Forelimb muscle (tissue), 1 donor: ENCODE measurements at places on chromosomes 1 and 21. TPM values are rescaled to one million over a fixed set of nuclear protein-coding genes. Genes with fewer than 3 reads are reported as not detected.

Gene PCP4L1
- polyA plus RNA-seq: 0.38 TPM

Gene BCL2L15
- polyA plus RNA-seq: 0.59 TPM

Gene NBPF4
- not detected for polyA plus RNA-seq

Gene PEX14
- 13.9 TPM for polyA plus RNA-seq

DNA sequence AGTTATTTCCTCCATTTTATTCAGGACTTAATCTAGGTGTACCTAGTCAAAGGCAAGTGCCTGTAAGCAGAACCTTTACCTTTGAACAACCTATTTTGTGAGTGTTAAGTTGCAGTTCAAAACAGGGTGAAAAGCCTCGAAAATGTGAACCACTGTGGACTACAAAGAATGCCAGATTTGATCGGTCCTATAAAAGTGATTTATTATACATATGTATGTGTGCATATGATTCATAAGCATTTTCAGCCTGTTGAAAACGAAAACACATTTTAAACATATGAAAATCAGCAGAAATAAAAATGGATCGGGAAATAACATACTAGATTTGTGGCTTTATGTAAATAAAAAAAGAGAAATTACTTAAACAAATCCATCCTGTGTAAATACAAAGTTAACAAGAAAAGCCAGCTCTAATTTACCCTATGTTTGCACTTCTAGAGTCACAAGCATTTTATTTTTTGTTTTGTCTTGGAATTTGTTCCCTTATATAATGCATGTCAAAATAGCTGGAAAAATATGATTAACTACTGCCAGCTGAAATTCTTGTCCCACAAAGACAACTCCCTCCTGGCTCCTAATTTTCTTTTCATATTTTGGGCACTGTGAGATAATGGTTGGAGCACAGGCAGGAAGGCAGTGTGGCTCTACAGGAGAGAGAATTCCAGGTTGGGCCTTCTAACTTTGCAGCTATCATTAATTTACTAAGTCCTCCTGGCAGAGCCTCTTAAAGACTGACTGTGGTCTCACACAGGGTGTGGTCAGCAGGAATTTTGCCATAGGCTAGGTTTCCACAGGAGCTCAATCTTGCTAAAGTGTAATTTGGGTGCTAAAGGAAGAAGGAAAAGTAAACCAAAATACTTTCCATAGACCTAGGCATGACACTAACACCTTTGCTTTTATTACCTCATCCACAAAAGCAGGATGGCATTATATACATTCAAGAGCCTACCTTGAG is 70.2 kb upstream of the CDC42BPA start:
- DNase-seq: no peak
